ENCODE measurements at places on chromosomes 16 and 17. TPM values are rescaled to one million over a fixed set of nuclear protein-coding genes. Genes with fewer than 3 reads are reported as not detected.

DNA sequence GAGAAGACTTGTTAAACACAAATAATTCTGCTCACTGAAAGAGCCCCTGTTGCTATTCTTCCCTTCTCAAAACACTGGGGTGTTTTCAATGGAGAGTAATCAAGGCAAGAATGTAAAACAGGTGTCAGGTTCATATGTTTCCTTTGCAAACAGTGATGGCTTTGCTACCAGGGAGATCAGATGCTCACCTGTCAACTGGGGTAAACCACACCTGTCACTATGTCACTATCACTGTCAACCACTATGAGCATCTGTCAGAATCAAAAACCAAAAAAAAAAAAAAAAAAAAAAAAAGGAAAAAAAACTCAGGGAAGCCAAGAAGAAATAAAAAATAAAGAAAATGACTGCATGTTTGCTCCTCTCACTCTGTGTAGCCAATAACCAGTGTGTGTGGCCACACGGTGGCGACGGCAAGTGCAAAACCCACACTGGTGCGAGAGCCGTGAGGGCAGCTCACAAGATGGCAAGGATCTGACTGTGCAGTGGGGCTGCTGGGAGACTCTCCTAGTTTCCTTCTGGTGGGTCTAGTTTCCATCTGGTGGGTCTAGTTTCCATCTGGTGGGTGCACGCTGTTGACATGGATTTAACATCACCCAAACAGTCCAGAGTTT is 22.7 kb downstream of the USP22 start:
- peak; percentile 83 for DNase-seq

- DNase-seq = peak; percentile 70
These were observed at the start of gene CDH5 for GRCh38 chr16:66366433-66367299. TSS of gene CDH5 (plus strand) at chr16:66366691. CDS start at chr16:66379338, 12,647 bp downstream.

DNA sequence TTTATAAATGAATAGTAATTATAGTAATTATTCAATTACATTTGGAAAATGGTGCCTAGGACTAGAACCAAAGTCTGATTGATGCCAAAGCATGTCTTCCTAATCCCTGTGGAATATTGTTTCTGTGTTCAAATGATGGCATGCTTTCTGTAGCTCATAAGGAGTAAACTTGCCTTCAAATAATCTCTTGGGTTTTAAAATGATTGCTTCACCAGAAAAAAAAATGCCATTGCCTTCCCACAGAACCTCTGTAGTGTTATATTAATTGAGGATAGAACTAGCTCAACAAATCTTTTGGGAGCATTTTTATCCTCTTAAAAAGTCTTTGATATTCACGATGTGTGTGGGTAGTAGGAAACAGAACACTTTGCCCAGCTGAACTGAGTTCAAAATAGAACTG is 7.7 kb upstream of the TMEM100 start:
- DNase-seq = no peak

- peak; percentile 14 for DNase-seq
These were observed 107.6 kb upstream of the HLF start for GRCh38 chr17:55157165-55157564.

GRCh38 chr17:78128551-78129350 is at the start of gene TMC6:
TSS of gene TMC6 (minus strand) at chr17:78128755. CDS start at chr17:78126832, 1,923 bp downstream.
- DNase-seq = no peak

NOD2 gene
- not detected for total RNA-seq

TSNAXIP1 gene
- 0.95 TPM for total RNA-seq

GINS2 gene
- total RNA-seq = 48.9 TPM
